Heart right ventricle (tissue), 16 donors: ENCODE measurements at places on chromosomes 12 and 14. TPM values are rescaled to one million over a fixed set of nuclear protein-coding genes. Genes with fewer than 3 reads are reported as not detected.
A peak's percentile ranks its signal among the peaks of the same experiment; 100 is the strongest.

GRCh38 chr12:45354399-45354798, 138.5 kb downstream of the ANO6 start:
- H3K4me3 ChIP-seq: no peak overlapping the region
- no peak overlapping the region for H3K27ac ChIP-seq
- H3K27me3 ChIP-seq: no peaks in the 10 kb centered on the region
- no peak for DNase-seq
- peaks cover 15% of the 10 kb centered on the region for H3K4me1 ChIP-seq

GRCh38 chr14:61803755-61804154, 41.5 kb downstream of the SNAPC1 start:
- no peaks in the 10 kb centered on the region for H3K4me1 ChIP-seq
- no peak overlapping the region for H3K27ac ChIP-seq
- no peaks in the 10 kb centered on the region for H3K36me3 ChIP-seq
- no peak overlapping the region for H3K4me3 ChIP-seq

GRCh38 chr14:20680843-20681347, 3.5 kb upstream of the RNASE4 start:
- no peaks in the 10 kb centered on the region for H3K27me3 ChIP-seq
- peak overlapping the region; percentile 14 for H3K4me3 ChIP-seq
- DNase-seq: no peak
- peaks cover 12% of the 10 kb centered on the region for H3K4me1 ChIP-seq
- H3K36me3 ChIP-seq: no peaks in the 10 kb centered on the region

- no peaks in the 10 kb centered on the region for H3K36me3 ChIP-seq
- H3K4me3 ChIP-seq: no peak overlapping the region
- H3K27ac ChIP-seq: no peak overlapping the region
- DNase-seq: no peak
- no peaks in the 10 kb centered on the region for H3K4me1 ChIP-seq
Observed at GRCh38 chr12:98883231-98883630, 238.1 kb downstream of the APAF1 start.

The CATSPERB gene
- total RNA-seq: 1.0 TPM

The GPRC5A gene
- total RNA-seq: 0.26 TPM

The LRTM2 gene
- total RNA-seq: not detected
